ENCODE measurements at places on chromosomes 3 and 15.

DNA sequence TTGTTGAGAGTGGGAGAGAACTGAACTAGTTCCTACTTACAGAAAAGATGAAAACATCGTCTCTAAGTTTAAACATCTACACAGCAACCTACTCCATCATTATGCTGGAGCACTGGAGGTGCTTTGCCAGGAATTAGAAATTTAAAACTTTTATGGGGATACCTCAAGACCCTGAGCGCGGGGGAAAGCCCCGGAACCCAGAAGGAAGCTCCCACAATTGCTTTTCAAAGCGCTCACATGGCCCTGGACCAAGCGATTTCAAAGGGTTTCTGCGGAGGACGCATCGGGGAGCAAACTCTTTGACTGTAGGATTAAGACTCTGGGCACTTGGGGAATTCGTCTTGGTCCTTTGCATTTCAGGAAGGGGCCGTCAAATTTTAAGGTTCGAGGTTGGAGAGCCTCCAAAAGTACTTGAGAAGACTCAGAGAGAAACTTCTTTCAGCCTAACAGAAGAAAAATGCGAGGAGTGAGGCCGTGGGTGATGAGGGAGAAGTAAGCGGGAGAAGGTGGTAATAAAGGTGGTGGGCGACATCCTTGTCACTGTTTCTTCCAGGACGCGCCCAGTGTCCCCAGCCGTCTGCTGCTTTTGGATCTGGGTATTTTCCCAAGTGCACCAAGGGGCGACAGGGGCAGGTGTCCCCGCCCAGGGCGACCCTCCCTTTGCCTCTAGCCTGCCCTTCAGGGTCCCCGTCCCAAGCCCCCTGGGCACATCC lies 591 bp downstream of the PROK2 start:
- no peak for DNase-seq

GRCh38 chr3:15339786-15340215 lies 7.4 kb upstream of the SH3BP5 start:
- DNase-seq = no peak

DNA sequence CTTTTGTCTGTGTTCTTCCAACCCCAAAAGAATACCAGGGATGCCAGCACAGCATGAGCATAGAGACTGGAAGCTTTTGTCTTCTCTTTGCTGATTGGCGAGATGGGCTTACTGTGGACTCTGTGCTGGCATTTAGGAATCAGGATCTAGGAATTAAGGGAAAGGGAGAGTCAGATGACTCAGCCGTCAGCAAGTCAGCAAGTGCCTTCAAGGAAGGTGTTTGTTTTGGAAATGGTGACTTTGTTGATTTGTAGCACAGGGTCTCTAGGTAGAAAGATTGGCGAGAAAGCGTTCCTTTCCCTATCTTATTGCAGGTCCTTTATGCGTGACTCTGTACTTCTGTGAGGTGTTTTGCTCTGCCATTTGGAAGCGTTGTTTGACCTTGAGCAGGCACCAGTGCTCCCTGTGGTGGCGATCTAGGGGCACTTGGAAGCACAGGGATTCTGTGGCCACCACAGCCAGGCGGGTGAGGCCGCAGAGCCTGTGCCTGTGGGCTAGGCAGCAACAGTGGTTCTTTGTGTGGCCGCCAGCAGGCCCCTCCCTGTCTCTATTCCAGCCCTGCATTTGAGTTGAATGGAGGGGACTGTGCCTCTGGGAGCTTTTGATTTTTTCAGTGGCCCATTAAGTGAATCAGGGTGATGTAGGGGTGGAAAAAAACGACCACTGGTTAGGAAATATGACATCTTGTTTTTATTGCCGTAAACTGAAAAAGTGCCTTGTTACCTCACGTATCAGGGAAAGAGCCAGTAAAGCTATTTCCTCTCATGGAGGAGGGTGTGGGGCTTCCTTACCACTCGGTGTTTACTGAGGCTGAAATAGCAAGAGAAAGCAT lies 19.0 kb downstream of the FAN1 start:
- no peak for DNase-seq

GRCh38 chr3:29536016-29536758 lies 255.3 kb downstream of the RBMS3 start:
- DNase-seq = no peak

DNA sequence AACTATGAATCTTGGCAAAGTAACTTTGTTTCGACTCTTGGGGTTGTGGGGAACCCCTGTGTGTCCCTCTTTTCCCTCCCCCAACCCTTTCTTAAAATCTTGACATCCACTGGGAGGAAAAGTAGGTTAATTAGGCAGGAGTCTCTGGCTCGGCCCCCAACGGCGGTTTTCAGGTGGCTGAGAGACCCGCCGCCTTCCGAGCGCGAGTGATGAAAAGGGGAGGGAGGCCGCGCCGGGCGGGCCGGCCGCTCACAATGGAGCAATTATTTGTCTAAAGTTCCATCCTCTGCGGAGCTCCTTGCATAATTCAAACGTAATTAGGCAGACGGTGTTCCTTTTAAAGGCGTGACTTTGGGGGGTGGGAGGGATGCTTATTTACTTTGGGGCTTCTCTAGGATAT lies 51.7 kb downstream of the ZIC4 start:
- no peak for DNase-seq

GRCh38 chr3:106566277-106566676 lies 697.5 kb upstream of the CBLB start:
- peak; percentile 13 for DNase-seq

- no peak for DNase-seq
These were observed 403.2 kb downstream of the ZIC1 start for GRCh38 chr3:147812186-147812911.

DNA sequence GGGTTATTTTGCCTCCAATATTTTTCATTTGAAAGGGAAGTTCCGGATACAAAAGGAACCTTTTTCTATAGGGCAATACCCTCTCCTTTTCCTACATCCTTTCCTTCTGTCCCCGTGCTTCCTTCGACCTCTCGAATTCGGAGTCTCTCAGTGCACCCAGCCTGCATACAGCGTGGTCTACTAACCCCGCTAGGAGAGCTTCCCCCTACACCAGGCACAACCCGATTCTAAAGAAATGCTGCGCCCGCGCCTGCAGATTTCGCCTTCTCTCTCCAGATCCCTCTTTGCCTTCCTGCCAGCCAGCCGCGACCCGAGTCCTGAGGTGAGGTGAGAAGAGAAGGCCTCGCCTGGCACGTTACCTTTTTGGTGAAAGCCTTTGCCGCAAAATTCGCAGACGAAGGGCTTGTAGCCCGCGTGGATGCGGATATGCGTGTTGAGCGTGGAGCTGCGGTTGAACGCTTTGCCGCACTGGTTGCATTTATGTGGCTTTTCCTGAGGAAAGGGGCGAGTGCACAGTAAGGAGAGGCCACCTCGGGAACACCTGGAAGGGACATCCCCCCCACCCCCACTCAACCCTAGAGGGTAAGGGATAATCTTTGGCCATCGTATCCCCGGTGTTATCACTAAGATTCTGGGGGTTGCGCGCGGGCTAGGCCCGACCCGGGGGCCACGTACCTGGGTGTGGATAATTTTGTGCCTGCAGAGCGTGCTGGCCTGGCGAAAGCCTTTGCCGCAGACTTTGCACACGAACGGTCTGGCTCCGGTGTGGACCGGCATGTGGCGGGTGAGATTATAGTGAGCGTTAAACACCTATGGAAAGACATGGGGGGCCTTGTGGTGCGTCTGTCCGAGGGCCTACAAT lies 2.3 kb downstream of the FEZF2 start:
- no peak for DNase-seq

DNA sequence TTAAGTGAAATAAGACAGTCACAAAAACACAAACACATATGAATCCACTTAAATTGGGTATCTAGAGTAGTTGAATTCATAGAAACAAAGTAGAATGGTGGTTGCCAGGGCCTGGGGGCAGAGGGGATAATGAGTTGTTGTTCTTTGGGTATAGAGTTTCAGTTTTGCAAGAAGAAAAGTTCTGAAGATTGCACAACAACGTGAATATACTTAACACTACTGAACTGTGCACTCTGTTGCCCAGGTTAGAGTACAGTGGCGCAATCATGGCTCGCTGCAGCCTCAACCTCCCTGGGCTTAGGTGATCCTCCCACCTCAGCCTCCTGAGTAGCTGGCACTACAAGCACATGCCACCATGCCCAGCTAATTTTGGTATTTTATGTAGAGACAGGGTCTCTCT lies 14.9 kb downstream of the GRAMD2A start:
- no peak for DNase-seq

DNA sequence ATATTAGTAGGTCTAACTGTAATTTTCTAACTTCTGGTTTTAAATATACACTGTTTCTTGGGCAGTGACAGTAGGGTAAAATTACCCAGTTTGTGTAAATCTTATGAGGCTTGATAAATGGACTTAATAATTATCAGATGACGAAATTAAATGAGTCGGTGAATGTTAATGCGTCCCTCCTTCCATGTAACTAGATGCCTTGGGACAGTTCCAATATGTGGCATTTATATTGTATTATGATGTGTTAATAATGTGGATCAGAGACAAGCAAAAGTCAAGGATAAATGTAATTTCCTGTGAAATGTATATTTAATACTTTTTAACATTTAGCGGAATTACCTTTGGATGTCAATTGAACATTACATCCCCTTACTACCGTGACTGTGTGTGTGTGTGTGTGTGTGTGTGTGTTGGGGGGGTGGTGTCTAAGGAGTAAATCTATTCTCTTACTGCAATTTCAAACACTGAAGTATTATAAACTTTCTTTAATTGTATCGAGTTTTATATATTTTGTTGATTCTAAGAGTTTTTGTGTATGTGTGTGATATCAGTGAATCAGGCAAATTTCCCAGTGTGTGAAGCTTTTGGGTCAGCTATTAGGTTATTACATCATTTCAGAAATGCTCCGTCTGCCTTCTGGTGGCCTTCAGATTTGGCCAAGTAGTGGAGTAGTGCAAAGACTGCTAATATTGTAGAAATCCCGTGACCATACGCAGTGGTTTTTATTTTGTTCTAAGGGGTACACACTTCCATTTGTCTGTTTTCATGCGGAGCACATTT lies 50.1 kb downstream of the CNTN4 start:
- no peak for DNase-seq

GRCh38 chr15:23447107-23447500 lies at the start of gene GOLGA6L2:
TSS of gene GOLGA6L2 (minus strand) at chr15:23447243. CDS start at chr15:23447181, 62 bp downstream.
- peak; percentile 1 for DNase-seq

GRCh38 chr15:89761929-89762328 lies 10.9 kb upstream of the MESP1 start:
- no peak for DNase-seq

- DNase-seq = no peak
These were observed 62.4 kb downstream of the COL8A1 start for GRCh38 chr3:99700631-99701268.

DNA sequence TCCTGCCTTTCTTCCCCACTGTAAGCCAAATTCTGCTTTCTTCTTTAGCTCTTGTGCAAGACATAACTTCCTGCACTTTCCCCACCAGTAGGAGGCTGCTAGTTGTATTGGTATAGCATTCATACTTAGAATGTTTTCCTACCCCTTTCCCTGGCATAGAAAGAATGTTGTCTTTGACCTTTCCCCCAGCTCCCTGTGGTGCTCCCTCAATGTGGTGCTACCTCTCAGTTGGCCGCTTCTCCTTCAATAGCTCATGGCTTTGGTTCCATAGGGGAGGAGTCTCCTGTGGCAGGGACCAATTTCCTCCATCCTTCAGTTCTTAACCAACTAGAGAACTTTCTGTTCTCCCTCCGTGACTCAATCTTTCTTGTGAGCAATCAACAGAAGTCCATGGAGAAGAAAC lies 67.5 kb upstream of the AKAP13 start:
- DNase-seq = no peak

- DNase-seq = no peak
These were observed 141.6 kb upstream of the FOXB1 start for GRCh38 chr15:59862191-59863155.

GRCh38 chr15:78023865-78024518 lies 53.5 kb downstream of the TBC1D2B start:
- no peak for DNase-seq

DNA sequence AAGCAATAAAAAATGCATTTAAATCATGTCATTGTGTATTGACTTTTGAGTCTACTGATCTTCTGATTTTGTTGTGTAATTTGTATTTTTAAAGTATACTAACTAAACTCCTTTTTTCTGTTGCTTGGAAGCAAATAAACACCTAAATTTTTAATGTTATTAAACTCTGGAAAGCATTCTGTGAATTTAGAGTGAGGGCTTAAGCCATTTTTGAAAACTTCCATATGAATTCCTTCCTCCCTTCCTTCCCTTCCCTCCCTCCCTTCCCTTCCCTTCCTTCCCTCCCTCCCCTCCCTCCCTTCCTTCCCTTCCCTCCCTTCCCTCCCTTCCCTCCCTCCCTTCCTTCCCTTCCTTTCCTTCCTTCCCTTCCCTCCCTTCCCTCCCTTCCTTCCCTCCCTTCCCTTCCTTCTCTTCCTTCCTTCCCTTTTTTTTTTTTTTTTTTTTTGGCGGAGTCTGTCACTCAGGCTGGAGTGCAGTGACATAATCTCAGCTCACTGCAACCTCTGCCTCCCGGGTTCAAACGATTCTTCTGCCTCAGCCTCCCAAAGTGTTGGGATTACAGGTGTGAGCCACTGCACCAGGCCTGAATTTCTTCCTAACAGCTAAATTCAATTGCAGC lies 56.6 kb upstream of the SENP5 start:
- no peak for DNase-seq

DNA sequence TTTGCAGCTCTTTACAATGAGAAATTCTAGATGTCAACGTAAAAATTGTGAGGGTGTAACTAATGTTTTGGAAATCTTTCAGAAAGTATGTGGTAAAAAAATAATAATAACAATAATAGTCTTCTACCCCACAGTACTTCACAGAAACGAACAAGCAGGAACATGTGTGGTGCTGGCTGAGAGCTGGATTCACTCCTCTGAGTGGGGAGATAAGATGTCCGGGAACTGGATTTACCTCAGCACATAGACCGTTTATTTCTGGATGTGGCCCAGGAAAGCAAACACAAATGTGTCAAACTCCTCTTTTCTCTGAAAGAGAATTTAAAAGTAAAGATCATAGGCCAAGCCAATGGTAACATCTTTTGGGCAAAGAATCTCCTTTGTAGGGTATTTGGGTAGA lies 103.4 kb downstream of the SLC49A4 start:
- no peak for DNase-seq

DNA sequence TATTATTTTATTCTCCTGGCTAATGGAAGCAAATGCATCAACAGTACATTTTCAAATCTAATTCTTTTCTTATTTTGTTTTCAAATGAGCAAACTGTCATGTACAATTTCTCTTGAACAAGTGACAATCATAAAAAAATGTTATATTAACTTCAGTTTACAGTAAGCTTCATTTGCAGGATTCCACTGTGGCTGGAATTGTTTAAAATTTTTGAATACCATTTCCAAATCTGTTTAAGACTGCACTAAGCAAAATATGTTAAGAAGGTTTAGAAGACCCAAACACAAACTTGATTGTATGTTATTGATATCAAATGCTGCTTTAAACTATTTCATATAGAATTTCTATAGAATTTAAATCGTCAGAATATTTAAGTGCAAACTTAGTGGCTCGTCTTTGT lies 92.8 kb downstream of the ZNF280D start:
- DNase-seq = no peak

GRCh38 chr3:108477511-108478147 lies 32.8 kb downstream of the MYH15 start:
- DNase-seq = peak; percentile 58

DNA sequence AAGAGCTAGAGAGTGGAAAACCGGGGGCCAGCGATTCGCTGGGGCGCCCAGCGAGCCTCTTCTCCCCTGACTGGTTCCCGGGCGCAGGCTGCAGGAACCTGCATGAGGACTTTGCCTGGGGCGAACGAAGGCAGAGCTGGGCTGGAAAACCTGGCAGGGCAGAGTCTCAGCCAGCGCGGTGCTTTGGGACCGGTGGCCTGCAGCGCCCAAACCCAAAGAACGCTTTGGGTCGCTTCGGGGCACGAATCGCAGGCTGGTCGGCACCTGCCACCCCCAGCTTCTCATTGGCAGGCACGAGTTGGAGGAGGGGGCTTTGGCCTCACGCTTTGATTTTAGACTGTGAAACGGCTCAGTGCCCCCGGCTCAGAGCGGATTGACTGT lies 3.0 kb downstream of the ONECUT1 start:
- DNase-seq = no peak

GRCh38 chr3:195209847-195210265 lies 61.1 kb downstream of the XXYLT1 start:
- DNase-seq = no peak
